ENCODE measurements at places on chromosomes 11 and 22.
A peak's percentile ranks its signal among the peaks of the same experiment; 100 is the strongest.

DNA sequence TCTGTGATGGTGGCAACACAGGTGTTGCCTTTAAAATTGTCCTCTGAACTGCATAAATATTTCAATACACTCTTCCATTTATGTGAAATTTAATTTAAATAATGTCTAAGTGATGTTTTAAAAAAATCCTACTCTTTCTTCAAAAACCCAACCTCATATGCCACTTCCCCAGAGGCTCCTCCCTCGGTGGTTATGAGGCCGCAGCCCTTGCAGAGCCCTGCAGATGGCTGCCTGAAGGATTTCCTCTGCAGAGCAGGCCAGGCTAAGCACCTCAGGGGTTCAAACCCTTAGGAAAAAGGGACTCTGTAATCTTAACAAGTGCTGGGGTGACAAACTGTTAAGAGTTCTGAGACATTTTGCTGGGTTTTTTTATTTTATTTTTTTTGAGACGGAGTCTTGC, 25.2 kb downstream of the MORC2 start:
- DNase-seq, result no peak

- DNase-seq, result peak; percentile 18
These were observed 87.3 kb downstream of the NAT10 start for GRCh38 chr11:34192481-34193401.

- no peak for DNase-seq
These were observed 20.7 kb upstream of the PISD start for GRCh38 chr22:31682751-31683150.

DNA sequence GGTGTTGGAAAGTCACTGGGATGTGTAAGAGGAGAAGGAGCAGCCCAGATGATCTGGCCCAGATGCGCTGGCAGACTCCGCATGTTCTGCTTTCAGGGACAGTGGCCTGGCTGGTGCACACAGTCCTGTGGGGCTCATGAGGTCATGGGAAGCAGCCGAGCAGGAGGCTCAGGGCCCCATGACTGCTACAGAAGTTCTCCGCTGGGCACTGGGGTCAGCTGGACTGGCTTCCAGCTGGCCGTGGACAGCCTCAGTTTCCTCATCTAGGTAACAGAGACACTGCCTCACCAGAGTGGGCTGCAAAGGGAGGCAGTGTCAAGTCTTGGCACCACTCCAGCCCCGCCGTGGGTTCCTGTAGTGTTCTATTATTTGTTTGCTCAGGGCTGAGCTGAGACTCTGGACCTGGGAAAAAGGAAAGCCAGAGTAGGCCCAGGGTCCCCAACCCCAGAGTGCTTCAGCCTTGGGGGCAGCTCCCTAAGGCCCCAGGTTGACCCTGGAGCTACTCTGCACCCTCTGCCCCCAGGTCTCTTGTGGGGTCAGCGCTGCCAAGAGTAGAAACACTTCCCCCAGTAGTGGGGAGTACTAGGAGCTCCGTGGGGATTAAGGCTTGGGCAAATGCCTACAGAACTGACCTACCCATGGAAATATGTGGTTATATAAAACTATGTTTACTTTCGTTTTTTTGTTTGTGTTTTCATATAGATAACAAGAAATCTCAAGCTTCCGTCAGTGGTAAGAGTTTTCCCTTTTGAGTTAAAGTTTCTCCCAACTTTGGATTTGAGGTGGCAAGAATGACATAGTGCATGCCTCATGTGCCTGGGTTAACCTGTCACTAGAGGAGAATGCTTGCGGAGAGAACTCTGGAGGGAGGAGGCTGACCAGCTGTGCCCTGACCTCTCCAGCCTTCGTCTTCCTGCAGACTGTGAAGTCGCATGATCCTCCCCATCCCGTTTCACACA, 45.3 kb downstream of the MED15 start:
- DNase-seq, result no peak

DNA sequence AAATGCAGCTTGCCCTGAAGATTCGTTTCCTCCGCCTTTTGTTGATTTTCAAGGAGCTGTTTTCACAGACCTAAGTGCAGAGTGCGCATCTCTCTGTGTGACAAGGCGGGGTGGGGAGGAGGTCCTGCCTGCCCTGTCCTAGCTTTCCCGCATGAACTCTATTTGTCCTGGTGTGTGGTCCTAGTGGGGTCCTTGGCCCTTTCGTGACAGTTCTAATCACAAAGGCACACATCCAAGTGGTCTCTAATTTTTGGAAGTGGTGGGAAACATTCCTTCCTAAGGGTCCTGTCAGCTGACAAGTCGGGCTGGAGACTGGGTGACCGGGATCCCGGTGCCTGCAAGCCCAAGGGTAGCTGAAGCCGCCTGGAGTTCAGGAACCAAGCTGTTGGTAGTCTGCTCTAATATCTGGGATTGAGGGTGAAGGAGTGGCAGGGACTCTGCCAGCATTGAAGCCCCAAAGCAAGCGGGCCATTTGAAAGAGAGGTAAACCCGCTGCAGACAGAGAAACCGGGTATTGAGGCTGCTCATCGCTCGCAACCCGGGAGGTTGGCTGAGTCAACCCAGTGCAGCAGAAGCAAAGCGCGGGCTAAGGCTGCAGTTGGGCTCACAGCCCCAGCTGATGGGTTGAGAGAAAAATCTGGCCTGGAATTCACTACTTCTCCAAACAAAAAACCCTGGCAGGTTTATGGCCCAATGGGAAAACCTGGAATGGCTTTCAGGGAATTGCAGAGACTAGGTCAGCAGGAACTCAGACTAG, 28.1 kb upstream of the FBXO3 start:
- DNase-seq, result peak; percentile 73

GRCh38 chr11:55719608-55720160, 53.6 kb upstream of the OR5D13 start:
- DNase-seq, result no peak

DNA sequence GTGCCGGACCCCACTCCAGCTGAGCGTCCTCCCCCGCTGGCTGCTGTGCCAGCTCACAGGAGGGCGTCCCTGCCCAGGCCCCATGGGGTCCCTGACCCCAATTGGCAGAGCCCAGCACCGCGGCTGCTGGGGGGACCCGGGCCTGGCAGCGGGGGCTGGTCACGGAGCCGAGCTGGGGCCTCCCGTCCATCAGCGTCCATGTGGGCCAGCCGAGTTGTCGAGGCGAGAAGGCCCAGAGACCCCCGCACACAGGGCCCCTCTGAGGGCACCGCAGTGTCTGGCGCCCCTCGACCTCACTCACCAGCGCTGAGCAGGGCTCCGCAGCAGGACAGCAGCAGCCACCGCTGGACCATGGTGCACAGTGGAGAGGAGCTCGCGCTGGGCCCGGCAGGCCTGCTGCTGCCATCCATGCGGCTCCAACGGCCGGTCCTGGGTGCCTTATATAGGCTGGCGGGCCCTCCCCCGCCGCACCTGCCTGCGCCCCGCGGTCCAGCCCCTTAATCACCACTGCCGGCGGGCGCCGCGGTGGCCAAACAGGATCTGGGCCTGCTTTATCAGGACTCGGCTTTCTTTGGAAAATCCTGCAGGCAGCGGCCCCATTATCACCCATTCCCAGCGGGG, at the start of gene MUC6:
TSS of gene MUC6 (minus strand) at position 416 of the 621 bp plus-strand sequence. CDS start at position 353, 63 bp downstream.
- no peak for DNase-seq

DNA sequence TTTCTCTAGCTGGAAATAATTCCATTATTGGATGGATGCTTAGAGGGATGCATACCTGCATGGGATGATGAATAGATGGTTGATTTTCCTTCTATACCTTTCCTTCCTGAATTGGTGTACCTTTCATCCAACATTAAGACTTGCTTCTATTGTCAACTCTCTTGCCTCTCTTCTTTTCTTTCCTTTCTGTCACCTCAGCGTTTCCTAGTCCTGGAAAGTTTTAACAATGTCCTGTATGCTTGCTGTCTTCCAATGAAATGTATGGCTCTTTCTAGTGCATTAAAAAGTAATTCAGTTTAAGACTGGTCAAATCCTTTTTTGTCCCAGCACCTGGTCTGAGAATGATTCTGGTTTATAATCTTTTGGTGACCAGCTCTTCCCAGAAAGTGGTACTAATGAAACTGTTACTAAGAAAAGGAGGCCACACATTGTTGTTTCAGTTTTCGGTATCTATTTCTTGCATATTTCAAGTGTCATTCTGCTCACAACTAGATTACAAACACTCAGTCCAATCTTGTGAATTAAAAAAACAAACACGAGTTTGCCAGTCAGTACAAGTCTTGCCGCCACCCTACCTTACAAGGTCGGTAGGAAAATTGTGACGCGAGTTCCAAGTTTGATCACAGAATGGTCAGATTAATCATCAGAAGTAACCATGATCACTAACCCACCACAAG, 8.0 kb downstream of the POU2AF1 start:
- DNase-seq, result no peak

DNA sequence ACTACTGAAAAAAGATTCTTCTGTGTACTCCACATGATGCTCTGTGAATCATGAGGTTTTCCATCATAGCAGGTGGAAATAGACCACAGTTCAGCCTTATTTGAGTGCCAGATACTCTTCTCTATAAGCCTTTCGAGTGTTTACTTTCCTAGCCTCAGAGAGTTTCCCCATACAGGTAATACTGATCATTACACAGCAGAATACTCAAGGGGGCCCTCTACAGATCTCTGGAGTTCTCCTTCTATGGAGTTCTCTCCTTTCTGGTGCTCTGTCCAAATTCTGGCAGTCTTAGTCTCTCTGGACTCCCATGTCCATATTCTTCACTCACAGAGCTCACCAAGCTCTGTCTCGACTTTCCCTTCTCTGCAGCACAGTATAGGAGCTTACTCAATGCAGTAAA, 175.7 kb upstream of the CARD18 start:
- no peak for DNase-seq

GRCh38 chr11:106480581-106481190, 403.2 kb downstream of the AASDHPPT start:
- no peak for DNase-seq

DNA sequence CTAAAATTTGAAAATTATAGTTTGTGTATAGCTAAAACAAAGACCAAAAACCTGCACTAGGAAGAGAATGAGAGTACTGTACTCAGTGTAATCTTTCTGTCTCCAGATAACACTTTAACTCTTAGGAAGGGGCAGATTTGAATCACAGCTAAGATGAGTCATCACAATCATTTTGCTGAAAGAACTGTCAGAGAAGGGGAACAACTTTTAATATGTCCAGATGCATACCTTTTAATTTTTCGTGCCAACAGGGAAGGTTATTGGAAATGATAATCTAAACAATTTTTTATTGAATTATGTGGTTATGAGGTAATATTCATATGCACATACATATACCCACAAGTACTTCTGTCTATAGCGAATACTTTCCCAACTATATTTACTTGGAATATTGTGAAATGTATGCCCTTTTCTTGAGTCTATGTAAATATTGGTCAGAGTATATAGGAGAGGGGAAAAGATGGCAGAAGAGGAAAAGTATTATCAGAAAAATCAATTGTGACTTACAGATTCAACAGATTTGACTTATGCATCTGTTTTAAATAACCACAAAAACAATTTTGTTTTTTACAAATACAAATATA, 51.1 kb upstream of the MUC15 start:
- DNase-seq, result no peak

- DNase-seq, result no peak
These were observed 661 bp upstream of the PRG2 start for GRCh38 chr11:57391111-57391510.

GRCh38 chr11:98561877-98562395, 458.8 kb upstream of the CNTN5 start:
- DNase-seq, result no peak

DNA sequence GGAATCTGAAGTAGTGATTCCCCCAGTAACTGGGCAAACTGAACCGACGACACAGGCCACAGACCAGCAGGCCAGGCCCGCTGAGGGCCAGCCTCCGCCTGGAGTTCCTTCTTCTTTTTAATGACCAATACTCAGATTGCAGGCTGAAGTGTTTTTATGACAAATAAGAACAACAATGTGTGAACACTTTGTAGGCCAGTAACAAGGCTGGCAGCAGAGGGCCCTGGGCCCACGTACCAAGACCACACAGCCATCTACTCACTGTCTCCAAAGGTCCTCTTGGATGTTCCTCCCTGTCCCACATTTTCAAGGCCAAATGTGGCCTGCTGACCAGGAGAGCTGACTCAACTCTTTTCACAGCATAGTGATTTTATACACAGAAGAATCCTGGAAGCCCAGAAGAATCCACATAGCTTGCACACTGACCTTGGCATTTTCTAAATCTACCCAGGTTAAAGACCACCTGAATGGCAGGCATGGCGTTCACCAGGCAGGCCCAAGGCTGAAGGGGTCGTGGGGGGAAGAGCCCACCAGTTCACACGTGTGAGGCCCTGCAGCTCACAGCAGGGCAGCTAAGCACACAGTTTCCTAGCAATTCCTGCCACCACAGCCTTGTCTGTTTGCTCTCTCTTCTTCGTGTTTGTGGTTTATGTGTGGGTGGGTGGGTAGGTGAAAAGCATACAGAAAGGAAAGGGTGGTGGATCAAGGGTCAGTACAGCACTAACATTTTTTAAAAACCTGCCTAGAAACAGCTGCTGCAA, 13.3 kb downstream of the SMCO4 start:
- no peak for DNase-seq

DNA sequence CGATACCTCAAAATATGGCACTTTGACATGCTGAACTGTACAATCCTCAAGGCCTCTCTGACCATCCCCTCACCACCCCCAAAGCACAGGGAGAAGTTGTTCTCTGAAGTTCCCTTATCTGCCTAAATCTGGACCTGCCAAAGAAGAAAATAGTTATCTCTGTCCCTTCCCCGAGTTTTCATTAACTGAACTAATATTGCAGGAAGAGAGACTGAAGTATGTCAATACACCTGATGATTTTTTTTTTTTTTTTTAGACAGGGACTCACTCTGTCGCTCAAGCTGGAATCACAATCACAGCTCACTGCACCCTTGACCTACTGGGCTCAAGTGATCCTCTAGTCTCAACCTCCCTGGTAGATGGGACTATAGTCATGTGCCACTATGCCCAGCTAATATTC, 75.0 kb downstream of the SIK3 start:
- DNase-seq, result no peak

DNA sequence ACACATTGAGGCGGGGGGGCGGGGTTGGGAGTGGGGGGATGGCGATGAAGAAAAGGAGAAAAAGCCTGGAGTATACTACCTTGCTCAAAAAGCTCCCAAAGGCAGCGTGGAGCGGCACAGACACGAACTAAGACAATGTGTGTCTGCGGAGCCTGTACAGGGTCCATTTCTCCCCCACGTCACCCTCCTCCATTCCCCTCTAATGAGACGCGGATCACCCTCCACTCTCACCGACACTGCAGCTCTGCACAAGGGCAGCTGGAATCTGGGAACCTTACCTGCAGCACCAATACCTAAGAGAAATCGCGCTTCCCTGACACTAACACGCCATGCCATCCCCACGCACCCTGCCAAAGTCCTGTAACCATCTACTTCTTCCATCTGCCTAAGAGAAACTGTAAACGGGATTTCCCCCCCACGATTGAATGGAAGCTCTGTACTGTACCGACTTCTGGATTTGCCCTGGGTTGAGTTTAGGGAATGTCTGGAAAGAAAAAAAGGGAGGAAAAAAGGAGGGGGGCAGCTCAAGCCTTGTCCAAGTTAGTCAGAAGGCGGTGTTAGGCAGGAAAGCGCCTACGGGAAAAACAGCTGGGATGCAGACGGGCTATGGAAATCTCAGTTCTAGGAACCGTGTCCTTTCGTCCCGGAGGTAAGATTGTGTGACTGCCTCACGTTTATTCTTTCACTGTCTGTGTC, 125.7 kb upstream of the C11orf58 start:
- DNase-seq, result no peak

GRCh38 chr11:61158691-61159381, 2.4 kb downstream of the VPS37C start:
- DNase-seq, result no peak
